GM12891 (cell line): ENCODE measurements at places on chromosomes 4 and X.

GRCh38 chr4:131609039-131609438 lies 1540.1 kb upstream of the PCDH10 start:
- DNase-seq, result no peak

DNA sequence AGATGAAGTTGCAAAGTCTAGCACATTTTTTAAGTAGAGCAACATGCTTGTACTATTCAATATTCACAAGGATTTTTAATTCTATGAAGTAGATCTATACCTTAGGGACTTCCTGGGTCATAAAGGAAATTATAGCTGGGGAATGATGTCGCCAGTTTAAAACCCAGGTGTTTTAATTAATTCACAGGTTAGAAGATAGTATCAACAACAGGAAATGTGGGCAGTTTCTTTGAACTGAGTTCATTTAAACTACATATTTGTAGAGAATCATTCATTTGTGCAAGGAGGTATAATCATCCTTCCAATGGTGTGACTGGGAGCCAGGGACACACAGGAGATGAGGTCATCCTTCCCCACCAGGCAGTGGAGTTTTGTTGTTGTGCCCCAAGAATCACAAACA lies 181.3 kb upstream of the KLF3 start:
- DNase-seq, result no peak

GRCh38 chr4:167987285-167987684 lies 105.1 kb upstream of the ANXA10 start:
- no peak for DNase-seq

DNA sequence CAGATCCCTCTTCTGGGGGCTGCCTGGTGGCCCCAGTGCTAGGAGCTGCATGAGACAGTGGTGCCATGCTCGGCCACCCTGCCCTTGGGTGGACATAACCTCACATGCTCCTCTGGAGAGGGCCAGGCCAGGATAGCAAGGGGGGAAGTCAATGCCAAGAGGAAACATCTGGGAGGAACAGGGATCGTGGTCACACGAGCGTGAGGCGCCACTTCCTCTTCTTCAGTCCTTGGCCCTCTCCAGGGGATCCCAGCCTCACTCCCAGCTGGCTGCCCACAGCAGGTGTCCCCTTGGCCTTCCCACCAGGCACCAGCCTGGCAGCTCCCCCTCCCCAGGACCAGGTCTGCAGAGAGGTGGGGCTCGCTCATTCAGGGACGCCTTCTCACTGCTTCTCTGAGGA lies 28.6 kb downstream of the TBC1D14 start:
- no peak for DNase-seq

DNA sequence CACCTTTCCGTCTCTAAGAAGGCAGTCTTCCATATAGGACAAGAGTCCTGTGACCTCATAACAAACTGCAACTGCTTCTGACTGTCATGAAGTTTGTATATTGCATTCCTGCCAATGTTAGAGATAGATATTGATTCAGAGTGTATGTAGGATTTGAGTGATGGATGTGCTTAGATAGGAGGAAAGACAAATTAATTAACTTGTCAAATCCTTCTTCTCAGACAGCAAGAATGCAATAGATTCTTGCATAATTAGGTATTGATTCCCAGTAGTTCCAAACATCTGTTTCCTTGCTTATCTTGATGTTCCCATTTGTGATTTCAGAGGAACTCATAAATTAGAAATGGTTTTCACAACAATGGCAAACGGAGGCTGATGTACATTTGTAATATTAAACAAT lies 555.3 kb downstream of the TRAM1L1 start:
- DNase-seq, result no peak

GRCh38 chr4:89682808-89683207 lies 154.2 kb downstream of the SNCA start:
- DNase-seq, result no peak

DNA sequence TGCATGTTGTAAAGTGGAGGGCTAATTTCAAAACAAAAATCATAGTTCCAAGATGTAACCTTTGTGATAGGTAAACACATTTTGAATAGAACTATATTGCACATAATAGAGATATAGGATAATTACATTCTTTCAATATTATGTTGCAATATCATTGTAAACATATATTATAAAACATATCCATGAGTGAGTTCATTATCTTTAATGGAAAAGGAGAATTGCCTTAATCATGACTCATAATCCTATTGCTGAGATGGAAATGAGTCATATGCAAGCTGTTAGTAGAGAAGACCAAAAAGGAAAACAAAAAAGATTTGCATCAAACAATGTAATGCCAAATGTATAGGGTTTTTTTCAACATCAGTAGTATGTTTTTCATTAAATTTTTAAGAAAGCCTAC lies 73.7 kb upstream of the WDR44 start:
- DNase-seq, result no peak

DNA sequence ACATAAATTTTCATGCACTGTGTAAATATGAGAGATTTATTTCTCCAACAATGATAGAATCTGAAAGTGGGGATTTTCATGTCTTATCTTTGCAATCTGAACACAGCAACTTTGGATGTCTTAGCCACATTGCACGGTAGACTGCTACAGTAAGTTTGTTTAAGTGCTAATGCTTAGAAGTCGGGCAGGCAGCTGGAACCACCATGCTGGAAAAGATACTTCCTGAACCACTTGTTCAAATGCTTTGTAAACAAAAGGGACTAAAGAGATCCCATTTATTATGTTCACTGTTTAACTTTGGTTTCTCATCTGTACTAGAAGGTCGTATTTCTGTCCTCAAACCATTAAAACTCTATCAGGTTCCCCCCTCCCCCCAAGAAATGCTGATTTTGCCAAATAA lies 555.9 kb upstream of the DIPK2B start:
- no peak for DNase-seq

DNA sequence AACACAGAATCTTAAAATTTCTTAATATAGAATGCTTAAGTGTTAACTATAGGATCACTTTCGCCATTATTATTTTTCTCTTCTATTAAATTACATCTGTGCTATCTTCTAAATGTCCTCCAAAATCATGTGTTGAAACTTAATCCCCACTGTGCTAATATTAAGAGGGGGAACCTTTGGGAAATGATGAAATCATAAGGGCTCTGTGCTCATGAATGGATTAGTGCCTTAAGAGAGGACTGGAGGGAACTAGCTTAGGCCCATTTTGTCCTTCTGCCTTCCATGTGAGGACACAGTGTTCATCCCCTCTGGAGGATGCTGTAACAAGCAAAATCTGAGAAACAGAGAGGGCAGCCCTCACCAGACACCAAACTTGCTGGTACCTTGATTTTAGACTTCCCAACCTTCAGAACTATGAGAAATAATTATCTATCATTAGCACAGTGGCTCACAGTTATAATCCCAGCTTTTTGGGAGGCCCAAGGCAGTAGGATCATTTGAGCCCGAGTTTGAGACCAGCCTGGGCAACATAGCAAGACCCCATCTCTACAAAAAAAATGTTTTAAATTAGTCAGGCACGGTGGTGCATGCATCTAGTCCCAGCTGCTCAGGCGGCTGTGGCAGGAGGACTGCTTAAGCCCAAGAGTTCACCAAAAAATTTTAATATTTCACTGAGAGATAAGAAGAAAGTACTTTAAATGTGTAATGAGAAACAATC lies 26.3 kb downstream of the KLHL8 start:
- DNase-seq, result no peak

- DNase-seq, result no peak
These were observed 9.5 kb downstream of the HHIP start for GRCh38 chr4:144655491-144655890.

DNA sequence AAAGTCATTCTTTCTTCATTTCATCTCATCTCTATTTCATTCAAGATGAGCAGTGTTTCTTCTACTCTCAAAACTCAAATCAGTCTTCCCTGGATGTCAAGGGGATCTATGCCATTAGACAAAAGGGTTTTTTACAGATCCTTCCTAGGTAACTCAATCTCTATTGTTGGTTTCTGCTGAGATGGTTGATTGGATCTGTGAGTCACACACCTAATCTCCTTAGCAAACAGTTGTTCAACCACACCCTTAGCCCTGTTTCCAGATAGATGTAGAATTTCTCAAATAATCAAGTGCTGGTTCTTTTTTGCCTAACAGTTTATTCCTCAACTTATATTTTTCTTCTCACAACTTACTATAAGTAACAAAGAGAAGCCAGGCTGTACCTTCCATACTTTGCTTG lies 200.5 kb downstream of the KDR start:
- DNase-seq, result no peak

GRCh38 chr4:10336471-10336870 lies 120.8 kb downstream of the ZNF518B start:
- no peak for DNase-seq

DNA sequence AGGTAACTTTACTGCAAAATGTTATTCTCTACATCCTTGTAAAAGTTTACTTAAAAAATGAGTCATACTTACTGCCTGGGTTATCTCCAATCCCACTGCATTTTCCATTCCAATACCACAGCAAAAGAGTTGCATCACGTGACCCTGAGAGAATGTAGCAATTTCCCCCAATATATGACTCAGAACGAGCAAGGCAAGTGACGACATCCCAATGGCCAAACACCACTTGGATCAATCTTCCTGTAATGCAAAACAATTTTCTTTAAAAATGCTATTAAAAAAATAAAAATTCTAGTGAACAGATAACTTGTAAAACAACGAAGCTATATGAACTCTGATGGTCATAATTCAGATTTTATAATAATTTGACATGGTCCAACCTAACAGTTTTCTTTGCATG lies 224.3 kb downstream of the DCLK2 start:
- no peak for DNase-seq

DNA sequence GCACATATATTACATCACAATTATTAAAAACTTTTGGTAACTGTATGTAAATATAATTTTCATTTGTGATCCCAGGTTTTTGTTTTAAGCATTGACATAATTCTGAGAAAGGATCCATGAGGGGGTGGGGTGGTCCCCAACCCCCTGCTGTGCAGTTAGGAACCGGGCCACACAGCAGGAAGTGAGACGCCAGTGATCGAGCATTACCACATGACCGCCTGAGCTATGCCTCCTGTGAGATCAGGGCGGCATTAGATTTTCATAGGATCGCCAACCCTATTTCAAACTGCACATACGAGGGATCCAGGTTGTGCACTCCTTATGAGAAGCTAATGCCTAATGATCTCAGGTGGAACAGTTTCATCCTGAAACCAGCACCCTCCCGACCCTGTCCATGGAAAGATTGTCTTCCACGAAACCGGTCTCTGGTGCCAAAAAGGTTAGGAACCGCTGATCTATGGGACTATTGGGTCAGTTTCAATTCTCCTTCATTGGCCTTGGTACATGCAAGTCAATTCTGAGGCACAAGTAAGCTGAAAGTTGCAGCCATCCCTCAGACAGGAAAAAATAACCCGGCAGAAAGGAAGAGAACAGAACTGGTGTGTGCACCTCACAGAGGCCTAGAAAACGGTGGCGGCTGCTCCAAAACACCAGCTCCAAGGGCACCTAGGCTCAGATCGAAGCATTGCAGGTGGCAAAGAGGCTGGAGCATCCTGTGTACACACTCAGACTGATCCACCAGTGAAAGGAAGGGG lies 7.0 kb upstream of the TMSB4X start:
- DNase-seq, result no peak

GRCh38 chr4:186020793-186021407 lies 48.1 kb upstream of the TLR3 start:
- DNase-seq, result no peak

- no peak for DNase-seq
These were observed 49.6 kb downstream of the ABLIM2 start for GRCh38 chr4:8108991-8109390.

DNA sequence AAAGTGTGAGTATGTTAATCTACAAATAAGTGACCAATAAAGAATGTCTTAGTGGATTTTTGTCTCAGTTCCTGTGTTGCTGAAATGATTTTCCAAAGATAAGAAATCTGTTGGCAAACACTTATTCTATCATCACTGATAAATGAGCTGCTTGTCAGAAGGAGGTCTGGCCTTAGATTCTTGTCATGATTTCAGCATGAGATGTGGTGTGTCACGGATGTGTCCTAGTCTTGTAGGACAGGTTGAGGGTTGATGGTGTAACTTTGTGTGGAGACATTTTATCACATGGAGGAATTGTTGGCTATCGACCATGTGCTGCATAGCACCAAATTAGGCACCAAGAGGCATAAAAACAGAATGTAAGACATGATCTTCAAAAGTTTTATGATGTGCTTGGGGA lies 31.8 kb upstream of the LIMCH1 start:
- DNase-seq, result no peak

- no peak for DNase-seq
These were observed 205.1 kb downstream of the RASL11B start for GRCh38 chr4:53067125-53067802.

DNA sequence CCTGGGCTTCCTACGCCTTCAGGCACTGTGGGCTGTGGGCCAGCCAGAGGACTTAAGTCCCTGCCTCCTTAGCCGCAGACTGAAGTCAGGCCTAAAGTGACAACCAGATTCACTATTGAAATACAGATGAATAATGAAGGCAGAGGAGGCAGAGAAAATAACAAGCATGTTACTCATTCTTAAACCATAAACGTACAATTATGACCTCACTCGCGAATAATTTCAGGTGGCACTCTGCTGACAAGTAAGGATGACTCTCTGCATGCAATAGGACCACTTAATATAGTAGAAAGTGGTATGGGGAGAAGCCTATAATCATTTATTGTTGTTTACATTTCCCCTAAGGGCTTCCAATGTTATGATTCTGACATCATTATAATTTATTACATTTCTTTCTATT lies 409.2 kb upstream of the FGF13 start:
- no peak for DNase-seq

DNA sequence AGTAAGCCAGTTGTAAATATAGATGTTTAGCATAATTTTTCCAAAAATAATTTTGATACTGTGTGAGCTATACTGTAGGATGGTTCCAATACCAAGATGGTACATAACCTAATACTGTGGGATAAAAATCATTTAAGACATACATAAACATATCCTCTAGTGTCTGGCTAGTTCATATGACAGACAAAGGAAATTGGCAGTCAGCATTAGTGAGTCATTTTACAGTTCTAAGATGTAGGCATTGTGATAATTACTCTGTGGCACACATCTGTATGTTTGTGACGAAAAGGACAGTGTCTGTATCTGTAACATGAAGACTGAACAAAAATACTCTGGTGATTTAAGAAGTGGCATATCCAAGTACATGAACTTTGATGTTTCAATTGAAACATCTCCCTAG lies 49.6 kb downstream of the UGT2A2 start:
- no peak for DNase-seq

DNA sequence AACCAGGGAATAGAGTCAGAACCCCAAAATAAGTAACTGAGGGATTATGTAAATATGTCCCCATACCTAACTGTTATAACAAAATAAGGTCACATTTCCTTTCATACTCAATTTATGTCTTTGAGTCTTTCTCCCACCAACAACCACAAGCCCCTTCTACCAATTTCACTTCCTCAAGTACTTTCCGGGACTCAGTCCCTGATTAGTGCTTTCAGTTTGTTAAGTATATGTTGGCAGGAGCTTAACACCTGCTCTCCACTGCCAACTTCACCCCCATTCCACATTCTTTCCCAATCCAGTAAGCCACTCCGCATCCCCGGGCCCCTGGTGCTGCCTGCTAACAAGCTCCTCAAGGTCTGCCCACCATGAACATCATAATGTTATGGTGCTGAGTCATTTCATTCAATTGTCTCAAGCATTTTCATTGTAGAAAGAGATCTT lies 71.3 kb upstream of the SPRY1 start:
- peak; percentile 25 for DNase-seq
